Stimulated activated CD8-positive, alpha-beta memory T cell treated with anti-CD3 and anti-CD28 coated beads, Interleukin-7, amount 100 ng/mL, for 1 hour (primary cell): ENCODE measurements at places on chromosomes 4 and X.

GRCh38 chrX:44480591-44480990, 62.1 kb downstream of the FUNDC1 start:
- no peak for DNase-seq

GRCh38 chrX:140439476-140439875, 65.4 kb downstream of the SOX3 start:
- DNase-seq = no peak

DNA sequence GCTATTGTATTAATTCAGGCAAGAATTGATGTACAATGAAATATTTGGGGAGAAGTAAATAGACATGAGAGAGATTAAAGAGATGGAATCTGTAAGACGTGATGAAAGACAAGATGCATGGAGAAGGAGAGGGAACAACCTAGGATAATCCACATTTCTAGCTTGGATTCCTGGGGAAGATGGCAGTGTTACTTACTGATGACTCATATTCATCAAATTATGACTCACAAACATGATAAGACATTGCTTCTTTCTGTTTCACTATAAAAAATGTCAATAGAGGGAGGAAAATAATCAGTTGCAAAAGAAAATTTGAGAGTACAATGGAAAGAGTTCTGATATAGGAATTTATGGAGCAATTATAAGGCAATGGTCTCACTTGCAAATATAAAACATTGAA, 104.1 kb upstream of the BMP3 start:
- no peak for DNase-seq

DNA sequence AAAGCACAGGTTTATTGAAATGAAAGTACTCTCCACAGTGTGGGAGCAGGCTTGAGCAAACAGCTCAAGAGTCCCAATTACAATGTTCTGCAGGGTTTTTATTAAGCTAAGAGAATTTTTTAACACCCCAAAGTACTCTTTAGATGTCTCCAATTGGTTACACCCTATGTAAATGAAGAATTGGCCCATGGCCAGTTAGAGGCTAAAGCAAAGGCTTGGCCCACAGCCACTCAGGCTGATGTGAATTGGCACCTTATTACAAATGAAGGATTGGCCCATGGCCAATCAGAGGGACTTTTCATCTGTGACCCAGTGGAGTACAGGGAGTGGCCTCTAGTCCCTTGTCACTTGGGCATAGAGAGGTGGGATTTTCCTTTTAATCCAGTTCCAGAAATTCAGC, 30.1 kb upstream of the IQCM start:
- no peak for DNase-seq

DNA sequence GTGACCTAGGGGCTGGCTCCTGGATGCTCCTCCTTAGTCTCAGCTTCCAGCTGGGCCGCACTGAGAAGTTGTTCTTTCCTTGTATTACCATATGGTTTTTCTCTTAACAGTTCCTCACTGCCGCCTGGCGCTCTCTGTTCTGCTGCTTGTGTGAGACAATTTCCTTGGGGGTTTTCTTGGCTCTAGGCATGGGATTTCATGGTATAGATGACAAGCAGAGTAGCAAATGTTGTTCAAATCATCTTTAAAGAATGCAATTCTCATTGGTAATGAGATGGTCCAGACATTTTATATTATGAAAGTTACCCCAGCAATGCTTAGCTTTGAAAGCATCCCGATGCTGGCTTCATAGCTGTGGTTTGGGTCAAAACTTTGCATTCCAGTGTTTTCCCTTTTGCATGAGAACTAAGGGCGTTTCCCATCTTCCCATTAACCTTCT, 37.6 kb downstream of the SEPTIN11 start:
- no peak for DNase-seq

DNA sequence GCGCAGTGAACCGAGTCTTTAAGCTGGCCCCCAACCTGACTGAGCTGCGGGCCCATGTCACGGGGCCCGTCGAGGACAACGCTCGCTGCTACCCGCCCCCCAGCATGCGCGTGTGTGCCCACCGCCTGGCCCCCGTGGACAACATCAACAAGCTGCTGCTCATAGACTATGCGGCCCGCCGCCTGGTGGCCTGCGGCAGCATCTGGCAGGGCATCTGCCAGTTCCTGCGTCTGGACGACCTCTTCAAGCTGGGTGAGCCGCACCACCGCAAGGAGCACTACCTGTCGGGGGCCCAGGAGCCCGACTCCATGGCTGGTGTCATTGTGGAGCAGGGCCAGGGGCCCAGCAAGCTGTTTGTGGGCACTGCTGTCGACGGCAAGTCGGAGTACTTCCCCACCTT, 2.2 kb downstream of the PLXNA3 start:
- DNase-seq = no peak

GRCh38 chrX:129846716-129847115, 3.0 kb upstream of the ZDHHC9 start:
- no peak for DNase-seq

GRCh38 chrX:24117258-24117657, 32.3 kb upstream of the ZFX start:
- DNase-seq = no peak

- DNase-seq = no peak
Observed at GRCh38 chr4:119739796-119740195, 111.2 kb upstream of the PDE5A start.

- DNase-seq = no peak
Observed at GRCh38 chr4:25043548-25043947, 12.8 kb upstream of the LGI2 start.
